ENCODE measurements at places on chromosomes 7 and 10. TPM values are rescaled to one million over a fixed set of nuclear protein-coding genes. Genes with fewer than 3 reads are reported as not detected.

GRCh38 chr10:132542086-132542775, 4.6 kb downstream of the INPP5A start:
- no peaks in the 10 kb centered on the region for H3K27me3 ChIP-seq
- H3K27ac ChIP-seq = peak overlapping the region; percentile 49
- peak; percentile 72 for DNase-seq
- peaks cover 1% of the 10 kb centered on the region for H3K36me3 ChIP-seq
- peaks cover 64% of the 10 kb centered on the region for H3K4me1 ChIP-seq
- H3K4me3 ChIP-seq = no peak overlapping the region

DNA sequence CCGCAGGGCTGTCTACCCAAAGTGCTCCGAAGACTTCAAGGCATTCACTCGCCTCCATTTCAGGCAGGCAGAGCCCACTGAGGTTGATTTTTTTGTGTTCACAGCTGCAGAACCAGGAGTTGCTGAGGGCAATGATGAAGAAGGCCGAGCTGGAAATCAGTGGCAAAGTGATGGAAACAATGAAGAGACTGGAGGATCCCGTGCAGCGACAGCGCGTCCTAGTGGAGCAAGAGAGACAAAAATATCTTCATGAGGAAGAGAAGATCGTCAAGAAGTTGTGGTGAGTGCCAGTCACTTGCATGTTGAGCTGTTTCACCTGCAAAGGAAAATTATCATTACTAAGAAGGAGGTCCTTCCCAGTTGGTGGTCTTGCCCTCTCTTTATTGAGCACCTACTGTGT, 210.5 kb downstream of the ARHGAP21 start:
- DNase-seq = no peak
- no peak overlapping the region for H3K4me3 ChIP-seq
- no peak overlapping the region for H3K27ac ChIP-seq
- no peaks in the 10 kb centered on the region for H3K36me3 ChIP-seq

DNA sequence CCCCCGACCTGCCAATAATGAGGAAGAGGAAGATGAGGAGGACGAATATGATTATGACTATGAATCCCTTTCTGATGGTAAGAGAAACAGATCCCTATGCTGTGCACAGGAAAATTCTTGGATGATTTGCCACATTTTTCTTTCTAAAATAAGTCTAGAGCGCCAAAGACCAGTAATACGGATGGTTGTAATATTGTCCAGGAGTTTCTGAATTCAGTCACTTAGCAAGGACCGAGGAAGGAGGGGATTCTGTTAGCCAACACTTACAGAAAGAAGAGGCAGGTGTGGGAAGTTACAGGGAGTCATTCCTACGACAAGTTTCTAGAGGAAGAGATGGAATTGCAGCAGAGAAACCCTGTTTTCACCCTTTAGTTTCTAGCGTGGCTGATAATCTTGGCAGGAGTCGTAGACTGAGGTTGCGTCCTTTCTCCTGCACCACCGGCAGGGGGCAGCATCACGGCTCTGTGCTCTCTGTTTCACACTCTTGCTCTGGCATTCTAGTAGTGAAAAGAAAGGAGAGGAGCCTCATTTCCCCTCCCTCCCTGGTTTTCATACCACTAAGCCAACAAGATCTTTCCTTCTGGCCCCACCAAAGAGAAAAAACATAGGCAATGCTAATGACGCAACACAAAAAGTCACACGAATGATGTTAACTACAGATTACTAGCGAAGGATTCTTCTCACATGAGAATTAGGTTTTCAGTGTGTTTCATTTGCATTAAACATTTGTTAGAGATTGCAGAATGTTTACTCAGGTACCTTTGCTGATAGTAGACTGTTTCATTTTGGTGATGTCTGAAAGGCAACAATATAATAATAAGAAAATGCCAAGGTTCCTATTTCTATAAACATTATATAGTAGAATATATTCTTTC, 82.7 kb downstream of the NOC3L start:
- peaks cover 45% of the 10 kb centered on the region for H3K4me1 ChIP-seq
- H3K4me3 ChIP-seq = no peak overlapping the region
- DNase-seq = no peak
- peak overlapping the region; percentile 64 for H3K27ac ChIP-seq
- no peaks in the 10 kb centered on the region for H3K27me3 ChIP-seq

Gene ZP3
- total RNA-seq = not detected

DNA sequence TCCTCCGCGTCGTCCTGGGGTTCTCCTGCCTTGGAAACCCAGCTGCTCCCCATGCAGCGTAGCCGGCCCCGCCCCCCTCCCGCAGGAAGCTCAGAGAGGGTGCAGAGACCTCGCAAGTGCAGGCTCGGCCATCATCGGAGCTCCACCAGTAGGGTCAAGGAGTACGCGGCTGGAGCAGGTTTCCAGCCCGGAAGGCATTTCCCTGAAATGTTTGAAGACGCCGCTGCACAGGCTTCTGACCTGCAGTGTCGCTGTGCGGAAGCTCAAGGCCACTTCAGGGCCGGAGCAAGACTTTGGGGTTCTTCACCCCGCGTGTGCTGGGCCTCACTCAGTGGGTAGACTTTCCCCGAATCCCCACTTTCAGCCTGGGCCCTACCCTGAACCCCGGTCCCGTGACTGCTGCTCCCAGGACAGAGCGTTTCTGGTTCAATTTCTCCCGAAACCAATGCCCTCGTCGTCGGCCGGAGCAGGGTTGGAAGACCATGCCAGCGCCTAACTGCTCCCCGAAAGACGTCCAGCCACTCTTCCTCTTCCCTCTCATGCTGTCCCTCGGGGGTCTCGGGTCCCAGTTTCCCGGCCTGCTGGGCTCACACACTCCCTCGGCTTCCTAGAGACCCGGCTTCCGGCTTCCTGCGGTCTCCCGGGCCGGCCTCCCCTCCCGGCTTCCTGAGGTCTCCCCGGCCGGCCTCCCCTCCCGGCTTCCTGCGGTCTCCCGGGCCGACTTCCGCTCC, 52.1 kb downstream of the INSIG1 start:
- no peak overlapping the region for H3K4me3 ChIP-seq
- no peaks in the 10 kb centered on the region for H3K36me3 ChIP-seq
- H3K27me3 ChIP-seq = peaks cover 31% of the 10 kb centered on the region
- DNase-seq = peak; percentile 81

DNA sequence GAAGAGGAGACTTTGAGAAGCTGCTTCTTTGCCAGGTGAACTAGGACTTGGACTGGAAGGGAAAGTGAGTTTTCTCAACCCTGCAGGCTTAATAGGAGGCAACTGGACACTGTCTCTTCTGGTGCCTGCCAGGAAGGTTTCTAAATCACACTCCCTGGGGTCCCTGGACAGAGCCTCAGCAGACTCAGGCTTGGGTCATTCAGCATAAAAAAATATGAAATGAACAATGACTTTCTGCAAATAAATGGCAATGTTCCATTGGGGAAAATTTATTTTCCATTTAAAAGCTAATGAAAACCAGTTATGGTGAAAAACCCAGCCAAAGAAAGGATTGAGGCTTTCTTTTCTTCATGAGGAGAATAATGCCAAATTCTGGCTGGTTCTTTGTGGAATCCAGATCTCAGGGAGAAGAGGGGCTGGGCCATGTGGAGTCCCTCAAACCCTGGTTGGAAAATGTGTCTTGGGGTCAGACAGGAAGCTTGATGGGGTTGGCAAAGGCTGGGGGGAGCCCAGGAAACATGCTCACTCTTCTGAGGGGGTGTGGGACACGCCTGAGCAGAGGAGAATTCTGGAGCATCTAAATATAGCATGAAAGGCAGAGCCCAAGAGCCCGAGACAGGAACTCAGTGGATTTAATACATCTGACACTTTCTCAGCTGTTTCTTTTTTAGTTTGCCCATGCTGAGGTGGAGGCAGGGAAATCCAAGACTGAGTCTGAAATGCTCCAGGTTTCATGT, 65.2 kb upstream of the EMX2 start:
- no peak overlapping the region for H3K27ac ChIP-seq
- no peaks in the 10 kb centered on the region for H3K36me3 ChIP-seq
- H3K4me3 ChIP-seq = no peak overlapping the region
- H3K4me1 ChIP-seq = peaks cover 5% of the 10 kb centered on the region

- H3K27me3 ChIP-seq = peaks cover 8% of the 10 kb centered on the region
- no peak for DNase-seq
- no peaks in the 10 kb centered on the region for H3K36me3 ChIP-seq
- no peak overlapping the region for H3K27ac ChIP-seq
- H3K4me3 ChIP-seq = no peak overlapping the region
These were observed 342.5 kb downstream of the RPS24 start for GRCh38 chr10:78375854-78376785.

Gene SPDYE1
- total RNA-seq = not detected

Data from chondrocyte (in vitro differentiated cells).